ENCODE measurements at places on chromosomes 3 and 15.

DNA sequence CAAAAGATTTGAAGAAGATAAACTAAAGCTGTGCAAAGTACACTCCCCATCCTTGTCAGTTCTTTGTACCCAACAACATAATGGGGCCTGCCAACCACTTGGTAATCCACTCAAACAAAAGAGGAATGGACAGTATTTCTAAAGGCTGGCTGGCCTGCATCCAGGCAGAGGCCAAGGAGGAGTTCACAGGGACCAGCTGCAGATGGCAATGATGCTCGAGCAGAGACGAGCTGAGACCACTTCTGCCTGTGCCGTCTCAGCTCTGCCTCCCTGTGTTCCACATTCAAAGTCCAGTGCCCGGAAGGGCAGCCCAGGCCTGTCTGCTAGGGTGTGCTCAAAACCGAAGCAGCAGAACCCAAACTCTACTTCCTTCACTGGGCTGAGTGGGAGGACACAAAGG is 14.3 kb downstream of the CXCR6 start:
- no peak for DNase-seq

- DNase-seq = no peak
These were observed 95.8 kb upstream of the KLF13 start for GRCh38 chr15:31230630-31231485.

- DNase-seq = no peak
These were observed 1188.0 kb upstream of the ALCAM start for GRCh38 chr3:104178680-104179079.

DNA sequence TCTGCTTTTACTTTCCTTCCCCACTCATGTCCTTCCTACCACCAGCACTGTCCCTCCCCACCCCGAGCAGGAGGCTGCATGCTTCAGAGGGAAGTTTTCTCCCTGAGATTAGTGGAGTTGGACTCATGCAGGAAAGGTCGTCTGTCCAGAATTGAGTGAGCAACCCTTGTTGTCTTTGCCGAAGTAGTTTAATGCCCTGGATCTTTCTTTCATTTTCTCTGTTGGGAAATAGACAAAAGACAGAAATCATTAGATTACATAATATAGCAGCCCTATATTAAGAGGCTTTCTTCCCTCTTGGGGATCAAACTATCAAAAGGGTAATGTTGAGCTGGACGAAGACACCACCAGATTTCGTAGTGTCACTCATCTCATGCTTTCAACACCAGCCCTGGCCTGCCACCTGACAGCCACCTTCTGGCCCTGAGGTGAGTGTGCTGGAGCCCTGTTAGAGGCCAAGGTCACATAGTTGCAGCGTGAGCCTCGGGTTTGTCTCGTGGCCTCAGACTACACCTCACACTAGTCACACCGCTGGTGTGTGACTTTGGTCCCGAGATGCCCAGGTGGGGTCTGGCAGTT is 231.0 kb downstream of the ITPR1 start:
- no peak for DNase-seq

- DNase-seq = no peak
These were observed 6.5 kb upstream of the THBS1 start for GRCh38 chr15:39574427-39574826.
